Subcutaneous preadipocyte (primary cell): ENCODE measurements at places on chromosomes 16 and 17. TPM values are rescaled to one million over a fixed set of nuclear protein-coding genes. Genes with fewer than 3 reads are reported as not detected.

The ZNF263 gene
- total RNA-seq = 28.7 and 41.1 TPM in 2 replicates

The SLC38A8 gene
- total RNA-seq = not detected in 2 replicates

The TAT gene
- not detected in 2 replicates for total RNA-seq

The WNK4 gene
- total RNA-seq = 0.59 TPM in 1 of 2 replicates, not detected in the other

The IGFBP4 gene
- 146 and 153 TPM in 2 replicates for total RNA-seq

The SPATA33 gene
- total RNA-seq = 2.6 and 2.9 TPM in 2 replicates

The NEUROD2 gene
- not detected in 2 replicates for total RNA-seq

The SMG6 gene
- 28.0 and 38.2 TPM in 2 replicates for total RNA-seq

The HS3ST3B1 gene
- total RNA-seq = 23.1 and 28.3 TPM in 2 replicates

The HOXB1 gene
- not detected in 2 replicates for total RNA-seq

The SYNGR3 gene
- 0.73 and 1.4 TPM in 2 replicates for total RNA-seq

The PHKB gene
- total RNA-seq = 50.0 and 57.3 TPM in 2 replicates

The CIBAR2 gene
- total RNA-seq = not detected in 2 replicates

The TMC8 gene
- total RNA-seq = not detected in 2 replicates

The ANKRD40CL gene
- not detected in 2 replicates for total RNA-seq

The POLDIP2 gene
- 80.5 and 81.9 TPM in 2 replicates for total RNA-seq

The MYH8 gene
- not detected in 2 replicates for total RNA-seq

The ZNF688 gene
- total RNA-seq = 4.9 and 8.5 TPM in 2 replicates

The HOXB4 gene
- total RNA-seq = 3.3 and 4.7 TPM in 2 replicates

The CCDC40 gene
- total RNA-seq = 2.7 and 4.0 TPM in 2 replicates

The MSI2 gene
- 9.9 and 11.1 TPM in 2 replicates for total RNA-seq

The MYL4 gene
- not detected in 2 replicates for total RNA-seq

The GCGR gene
- not detected in 2 replicates for total RNA-seq
